Right cardiac atrium (tissue), 5 donors: ENCODE measurements at places on chromosomes 6 and 20. TPM values are rescaled to one million over a fixed set of nuclear protein-coding genes. Genes with fewer than 3 reads are reported as not detected.

Gene AKAP12
- total RNA-seq, result 48.6 TPM

Gene RHAG
- total RNA-seq, result 1.3 TPM

Gene BCKDHB
- total RNA-seq, result 23.9 TPM

Gene ALDH5A1
- 16.0 TPM for total RNA-seq

Gene MEI4
- total RNA-seq, result 1.8 TPM

Gene MUCL3
- not detected for total RNA-seq
